AG04449 (cell line): ENCODE measurements at places on chromosomes 12 and 14.

DNA sequence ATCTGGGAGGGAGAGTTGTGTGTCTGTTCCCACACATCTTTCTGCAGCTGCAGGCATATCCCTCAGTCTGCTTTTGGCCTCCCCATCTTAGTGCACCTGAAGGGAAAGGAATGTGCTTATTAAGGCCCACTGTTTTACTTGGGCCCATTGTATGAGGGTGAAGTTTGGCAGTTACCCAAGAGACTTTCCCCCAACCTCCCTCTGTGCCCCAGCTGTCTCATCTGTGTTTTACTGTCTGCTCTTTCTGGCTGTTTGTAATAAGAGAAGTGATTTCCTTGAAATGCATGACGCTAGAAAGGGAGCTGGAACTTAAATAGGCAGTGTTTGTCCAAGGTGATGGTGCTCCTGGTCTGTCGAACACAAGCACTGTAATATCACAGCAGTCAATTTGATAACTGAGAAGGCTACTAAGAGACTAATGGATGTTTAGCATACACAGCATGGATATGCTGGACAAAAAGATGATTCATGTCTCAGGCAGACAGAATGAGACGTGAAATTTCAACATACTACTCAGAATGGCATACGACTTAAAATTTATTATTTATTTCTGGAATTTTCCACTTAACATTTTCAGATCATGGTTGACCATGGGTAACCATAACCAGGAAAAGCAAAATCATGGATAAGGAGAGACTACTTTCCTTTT, 43.6 kb downstream of the FSCB start:
- DNase-seq = no peak

DNA sequence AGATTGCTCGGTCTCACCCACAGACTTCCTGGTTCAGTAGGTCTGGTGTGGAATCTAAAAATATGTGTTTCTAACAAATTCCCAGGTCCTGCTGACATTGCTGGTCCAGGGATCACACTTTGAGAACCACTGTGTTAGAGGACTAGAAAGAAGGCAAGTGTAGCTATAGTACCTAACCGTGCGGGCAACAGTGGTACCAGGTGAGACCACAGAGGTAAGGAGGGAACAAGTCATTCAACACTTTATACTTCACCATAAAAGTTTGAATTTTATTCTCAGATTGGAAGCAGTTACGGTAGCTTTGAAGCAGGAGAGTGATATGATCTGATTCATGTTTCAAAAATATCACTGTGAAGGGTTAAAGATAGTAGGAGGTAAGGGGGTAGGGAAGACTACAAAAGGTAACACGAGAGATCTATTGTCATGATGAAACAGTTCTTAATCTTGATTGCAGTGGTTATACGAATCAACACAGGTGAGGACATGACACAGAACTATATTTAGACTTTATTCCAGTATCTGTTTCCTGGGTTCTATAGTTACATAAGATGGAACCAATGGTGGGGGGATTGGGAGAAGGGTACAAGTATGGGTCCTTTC, 73.5 kb downstream of the CDK17 start:
- DNase-seq = no peak

- DNase-seq = no peak
Observed at GRCh38 chr14:99548255-99548654, 55.8 kb downstream of the CCDC85C start.

- DNase-seq = no peak
Observed at GRCh38 chr12:54629925-54630324, 4.8 kb downstream of the LACRT start.

- peak; percentile 44 for DNase-seq
Observed at GRCh38 chr14:54108481-54109471, 152.2 kb upstream of the BMP4 start.

GRCh38 chr14:65803885-65804284, 391.4 kb downstream of the FUT8 start:
- DNase-seq = no peak

DNA sequence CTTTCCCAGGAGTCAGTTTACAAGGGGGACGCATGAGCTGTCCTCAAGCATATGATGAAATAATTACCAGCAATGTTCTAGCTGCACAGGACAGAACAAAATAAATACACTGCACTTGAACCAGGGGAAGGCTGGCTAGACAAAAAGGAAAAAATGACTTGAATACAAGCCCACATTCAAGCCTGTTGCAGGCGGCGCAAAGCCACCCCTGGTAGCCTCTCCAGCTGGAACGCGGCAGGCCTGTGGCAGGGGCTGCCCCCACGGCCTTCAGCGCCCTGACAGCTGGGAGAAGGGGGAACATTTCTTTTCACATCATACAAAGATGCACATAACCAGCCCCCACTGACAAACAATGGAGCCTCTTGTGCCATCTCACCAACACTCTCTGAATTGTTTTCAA, 57.1 kb downstream of the TRAFD1 start:
- DNase-seq = no peak

GRCh38 chr12:94795044-94795443, 144.7 kb upstream of the TMCC3 start:
- DNase-seq = no peak

DNA sequence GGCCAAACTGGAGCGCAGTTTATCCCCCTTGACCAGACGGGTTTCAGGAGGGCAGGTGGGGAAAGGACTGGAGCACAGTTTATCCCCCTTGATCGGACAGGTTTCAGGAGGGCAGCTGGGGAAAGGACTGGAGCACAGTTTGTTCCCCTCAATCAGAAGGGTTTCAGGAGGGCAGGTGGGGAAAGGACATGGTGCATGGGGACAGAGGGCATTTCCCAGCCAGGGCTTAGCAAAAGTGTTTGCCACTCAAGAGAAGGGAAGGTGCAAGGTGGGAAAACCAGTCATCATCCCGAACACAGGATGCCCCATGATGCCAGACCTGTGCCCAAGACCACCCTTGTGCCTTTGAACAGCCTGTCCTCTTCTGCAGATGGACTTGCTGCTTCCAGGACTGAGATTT, 54.7 kb downstream of the SPTB start:
- DNase-seq = no peak

- DNase-seq = no peak
Observed at GRCh38 chr12:9340422-9341259, 132.4 kb upstream of the PZP start.
